ENCODE measurements at places on chromosomes 12 and 14.

DNA sequence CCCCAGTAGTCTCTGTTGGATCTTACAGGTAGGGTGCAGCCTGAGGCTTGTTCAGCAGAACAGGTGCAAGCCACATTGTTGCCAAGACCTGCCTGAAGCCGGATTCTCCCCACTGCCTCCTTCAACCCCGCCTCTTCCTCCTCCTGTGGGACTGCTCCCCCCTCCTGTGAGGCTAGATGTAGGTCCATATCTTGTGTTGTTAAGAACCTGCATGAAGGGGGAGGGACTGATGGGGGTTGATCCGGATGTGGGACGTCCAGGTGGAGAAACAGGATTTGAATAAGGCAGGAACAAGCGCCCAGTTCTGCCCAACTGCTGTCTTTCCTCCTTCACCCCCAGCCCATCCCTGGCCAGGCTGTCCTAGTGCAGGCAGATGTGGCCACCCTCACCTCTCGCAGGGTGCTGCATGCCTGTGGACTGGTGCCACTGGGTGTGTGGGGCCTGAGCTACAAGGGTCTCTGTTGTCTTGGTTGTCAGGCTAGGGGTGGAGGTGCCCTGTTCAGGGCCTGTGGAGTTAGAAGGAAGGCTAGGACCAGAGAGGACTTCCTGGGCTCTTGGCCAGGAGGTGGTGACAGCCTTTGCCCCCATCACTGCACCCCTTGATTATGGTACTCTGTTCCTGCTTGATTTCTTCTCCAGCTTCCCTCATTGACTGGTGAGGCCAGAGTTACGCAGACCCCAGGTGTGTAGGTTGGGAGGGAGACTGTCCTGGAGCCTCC is 1.4 kb downstream of the NR4A1 start:
- no peak for DNase-seq

- DNase-seq: no peak
Observed at GRCh38 chr14:98622208-98623051, 649.6 kb downstream of the BCL11B start.

DNA sequence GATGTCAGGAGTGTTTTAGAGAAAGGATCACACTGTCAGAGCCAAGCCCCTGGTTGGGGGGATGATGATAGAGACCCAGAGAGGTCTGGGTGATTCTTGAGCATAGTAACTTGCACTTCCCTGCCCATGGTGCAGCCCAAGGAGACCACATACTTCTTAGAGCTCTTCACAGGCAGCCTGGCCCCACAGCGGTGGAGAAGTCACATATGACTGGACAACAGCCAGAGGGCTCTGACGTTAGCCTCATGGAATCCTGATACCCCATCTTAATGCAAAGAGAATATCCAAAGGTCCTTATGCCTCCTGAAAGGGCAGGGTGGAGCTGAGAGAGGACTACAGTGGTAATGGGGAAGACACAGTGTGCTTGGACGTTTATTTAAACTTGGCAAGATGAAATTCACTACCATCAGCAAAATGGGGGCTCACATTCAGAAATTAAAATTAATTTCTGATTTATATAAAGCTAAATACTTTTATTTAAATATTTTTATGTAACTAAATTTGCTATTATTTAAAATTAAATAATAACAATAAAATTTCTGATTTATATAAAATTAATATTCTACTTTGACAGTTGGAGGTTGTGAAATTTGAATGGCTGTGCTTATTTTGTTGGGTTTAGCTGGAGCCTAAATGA is 131.3 kb downstream of the KTN1 start:
- DNase-seq: no peak

DNA sequence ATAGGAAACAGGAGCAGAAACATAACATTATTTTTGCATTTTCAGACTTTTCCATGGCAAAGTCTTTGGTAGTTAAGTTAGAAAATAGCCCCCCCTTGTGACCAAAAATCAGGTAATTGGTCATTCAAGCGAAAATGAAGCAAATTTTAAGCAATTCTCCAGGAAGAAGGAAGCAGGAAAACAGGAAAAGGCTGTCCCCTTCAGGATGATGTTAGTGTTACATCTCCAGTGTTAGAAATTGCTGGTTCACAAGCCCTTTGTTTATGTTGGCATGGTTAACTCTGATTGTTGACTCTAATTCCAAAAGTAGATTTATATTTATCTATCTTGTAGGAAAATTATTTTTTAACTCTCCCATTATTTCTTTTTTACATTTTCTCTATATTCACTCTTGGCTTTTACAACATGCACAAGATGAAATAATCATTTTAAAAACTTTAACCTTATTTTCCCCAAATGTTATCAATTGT is 18.8 kb upstream of the GAS2L3 start:
- no peak for DNase-seq

GRCh38 chr14:101851736-101852405 is 90.4 kb downstream of the PPP2R5C start:
- DNase-seq: no peak
